Stimulated activated CD4-positive, alpha-beta T cell treated with anti-CD3 and anti-CD28 coated beads, Interleukin-1b, Interleukin-23, amount 100 ng/mL, for 24 hours (primary cell): ENCODE measurements at places on chromosomes 12 and 14.

- DNase-seq, result no peak
Observed at GRCh38 chr12:102063069-102063468, 1.3 kb upstream of the WASHC3 start.

GRCh38 chr12:77118696-77119095 is 53.3 kb upstream of the E2F7 start:
- DNase-seq, result no peak

GRCh38 chr14:84253326-84253725 is 1276.6 kb upstream of the FLRT2 start:
- DNase-seq, result no peak

GRCh38 chr14:96204151-96205058 is at the start of gene BDKRB2:
TSS of gene BDKRB2 (plus strand) at chr14:96204839. CDS start at chr14:96237108, 32,269 bp downstream.
- no peak for DNase-seq

- DNase-seq, result no peak
Observed at GRCh38 chr14:76227450-76228050, 75.8 kb downstream of the GPATCH2L start.

GRCh38 chr12:106227641-106228319 is 20.0 kb downstream of the CKAP4 start:
- no peak for DNase-seq

DNA sequence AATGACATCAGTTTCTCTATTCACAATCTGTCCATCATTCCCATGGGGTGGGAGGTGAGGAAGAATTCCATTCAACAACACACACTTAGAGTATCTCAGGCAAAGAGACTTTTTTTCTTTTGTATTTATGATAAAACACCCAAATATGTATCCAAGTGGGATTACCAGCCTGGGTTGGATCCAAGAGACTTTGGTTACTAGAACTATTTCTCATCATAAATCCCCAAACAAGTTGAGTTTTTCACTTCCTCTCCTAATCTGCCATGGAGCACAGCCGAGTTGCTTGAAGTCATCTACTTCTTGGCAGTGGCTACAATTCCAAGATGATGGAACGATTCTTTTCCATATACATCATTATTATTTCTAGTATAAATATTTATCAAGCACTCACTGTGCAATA is 209.2 kb upstream of the HMGA2 start:
- DNase-seq, result no peak

DNA sequence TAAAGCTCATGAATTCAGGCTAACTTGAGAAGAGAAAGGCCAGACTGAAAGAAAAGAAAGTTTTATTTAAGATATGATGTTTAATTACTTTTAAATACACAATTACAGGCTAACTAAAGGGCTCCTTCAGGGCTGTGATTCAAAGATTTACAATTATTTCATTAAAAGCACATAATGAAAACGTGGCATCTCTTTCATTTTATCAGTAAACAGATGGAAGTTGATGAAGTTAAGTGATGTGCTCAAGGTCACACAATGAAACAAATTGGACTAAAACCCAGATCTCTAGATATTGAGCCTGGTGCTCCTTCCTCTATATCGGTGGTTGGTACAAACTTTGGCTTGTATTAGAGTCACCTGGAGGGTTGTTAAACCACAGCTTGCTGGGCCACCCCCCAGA is 13.5 kb upstream of the NFKBIA start:
- DNase-seq, result no peak

DNA sequence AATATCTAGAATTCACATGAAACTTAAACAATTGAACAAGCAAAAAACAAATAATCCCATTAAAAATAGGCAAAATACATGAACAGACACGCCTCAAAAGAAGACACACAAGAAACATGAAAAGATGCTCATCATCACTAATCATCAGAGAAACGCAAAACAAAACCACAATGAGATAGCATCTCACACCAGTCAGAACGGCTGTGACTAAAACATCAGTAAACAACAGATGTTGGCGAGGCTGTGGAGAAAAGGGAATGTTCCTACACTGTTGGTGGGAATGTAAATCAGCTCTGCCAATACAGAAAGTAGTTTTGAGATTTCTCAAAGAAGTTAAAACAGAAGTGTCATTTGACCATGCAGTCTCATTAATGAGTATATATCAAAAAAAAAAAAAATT is 121.3 kb downstream of the PTPRO start:
- no peak for DNase-seq

GRCh38 chr12:24233519-24234246 is 284.2 kb upstream of the SOX5 start:
- no peak for DNase-seq

DNA sequence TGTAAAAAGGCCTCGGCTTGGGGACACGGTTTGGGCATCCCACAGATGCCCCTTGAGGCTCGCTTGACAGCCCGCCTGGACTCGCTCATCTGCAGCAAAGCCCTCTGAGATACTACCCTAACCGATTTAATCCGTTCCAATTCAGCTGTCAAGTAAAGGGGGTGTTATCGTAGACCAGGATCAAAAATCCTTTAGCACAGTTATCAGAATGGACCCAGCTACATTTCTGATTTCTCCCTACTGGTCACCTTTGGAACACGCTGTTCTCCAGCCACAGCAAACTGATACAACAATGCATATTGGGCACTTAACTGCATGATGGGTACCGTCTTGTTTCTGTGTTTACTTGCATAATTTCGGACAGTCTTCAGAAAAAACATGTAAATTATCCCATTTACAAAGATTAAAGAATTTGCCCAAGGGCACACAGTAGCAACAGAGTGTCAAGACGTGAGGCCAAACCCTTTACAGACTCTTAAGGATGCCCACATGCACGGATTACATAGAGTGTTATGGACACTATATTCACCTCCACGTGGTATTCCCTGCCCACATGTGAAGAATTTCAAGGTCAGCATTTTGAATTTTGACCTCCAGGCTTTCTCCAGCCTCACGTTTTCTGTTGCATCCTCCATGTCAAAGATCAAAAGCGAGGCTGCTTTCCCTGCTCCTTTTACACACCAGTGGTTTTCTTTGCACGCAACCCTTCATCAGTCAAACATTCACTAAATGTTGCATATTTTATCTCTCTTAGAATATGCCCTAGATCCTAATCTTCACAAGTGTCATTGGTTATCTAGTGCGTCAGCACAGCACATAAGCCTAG is 3.2 kb upstream of the DUSP6 start:
- no peak for DNase-seq

DNA sequence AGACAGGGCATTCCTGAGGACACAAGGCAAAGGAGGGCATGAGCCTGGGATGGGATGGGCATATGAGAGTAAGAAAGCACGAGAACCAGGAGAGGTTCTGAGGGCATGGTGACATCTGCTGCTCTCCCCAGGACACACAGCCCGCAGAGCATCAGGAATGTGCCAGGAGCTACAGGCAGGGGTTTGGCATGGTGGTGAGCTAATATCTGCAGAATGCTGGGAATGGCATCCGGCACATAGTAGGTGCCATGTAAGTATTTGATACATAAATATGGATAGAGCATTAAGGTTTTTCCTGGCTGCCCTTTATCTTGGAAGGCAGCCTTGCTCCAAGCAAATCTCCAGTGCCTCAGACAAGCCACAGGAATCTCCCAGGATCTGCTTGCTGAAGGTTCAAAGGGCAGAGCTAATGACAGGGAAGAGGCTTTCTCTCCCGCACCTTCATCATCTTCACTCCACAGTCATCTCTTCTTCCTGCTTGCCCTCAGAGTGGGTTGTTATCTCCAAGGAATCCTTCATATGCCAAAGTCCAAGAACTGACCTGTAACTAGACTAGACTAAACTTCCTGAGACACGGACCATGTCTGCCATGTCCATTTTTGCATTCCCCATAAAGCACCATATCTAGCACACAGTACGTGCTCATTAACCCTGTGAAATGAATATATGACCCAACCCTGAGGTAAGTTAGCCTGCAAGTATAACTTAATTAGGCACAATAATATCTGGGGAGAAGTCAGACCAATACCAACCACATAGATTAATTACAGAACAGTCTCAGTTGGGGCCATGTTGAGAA is 62.0 kb upstream of the SCN8A start:
- no peak for DNase-seq

- DNase-seq, result no peak
Observed at GRCh38 chr12:47557386-47557785, 148.4 kb downstream of the RPAP3 start.

GRCh38 chr12:101527682-101528081 is 52.5 kb downstream of the SPIC start:
- DNase-seq, result no peak

DNA sequence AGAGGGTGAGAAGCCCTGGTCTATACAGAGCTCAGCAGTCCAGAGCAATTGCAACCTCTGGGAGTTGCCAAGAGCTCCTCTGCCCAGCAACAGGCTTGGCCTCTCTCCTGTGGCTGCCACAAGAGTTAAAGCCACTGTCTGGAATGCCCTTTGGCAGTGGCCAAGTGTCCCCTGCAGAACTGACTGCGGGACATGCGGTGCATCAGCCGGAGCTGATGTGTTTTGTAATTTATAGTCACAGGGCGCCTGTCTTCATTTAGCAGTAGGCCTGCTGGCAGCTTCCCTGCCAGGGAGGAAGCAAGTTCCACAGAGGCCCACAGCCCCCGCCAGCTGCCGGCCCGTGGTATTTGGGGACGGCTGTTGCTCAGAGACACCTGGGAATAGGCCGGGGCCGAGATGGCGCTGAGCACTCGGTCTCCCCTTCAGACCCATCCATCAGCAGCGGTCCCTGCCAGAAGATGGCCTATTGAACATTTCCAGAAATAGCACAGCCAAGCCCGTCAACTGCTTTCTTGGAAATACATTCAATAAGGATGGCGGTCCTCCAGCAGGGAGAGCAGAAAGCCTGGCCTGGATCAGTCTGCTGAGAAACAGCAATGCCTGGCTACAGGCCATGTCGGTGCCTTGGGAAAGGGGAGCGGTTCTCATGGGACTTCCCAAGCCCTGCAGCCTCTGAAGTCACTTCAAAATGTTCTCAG is 217.4 kb downstream of the CRADD start:
- DNase-seq, result no peak

DNA sequence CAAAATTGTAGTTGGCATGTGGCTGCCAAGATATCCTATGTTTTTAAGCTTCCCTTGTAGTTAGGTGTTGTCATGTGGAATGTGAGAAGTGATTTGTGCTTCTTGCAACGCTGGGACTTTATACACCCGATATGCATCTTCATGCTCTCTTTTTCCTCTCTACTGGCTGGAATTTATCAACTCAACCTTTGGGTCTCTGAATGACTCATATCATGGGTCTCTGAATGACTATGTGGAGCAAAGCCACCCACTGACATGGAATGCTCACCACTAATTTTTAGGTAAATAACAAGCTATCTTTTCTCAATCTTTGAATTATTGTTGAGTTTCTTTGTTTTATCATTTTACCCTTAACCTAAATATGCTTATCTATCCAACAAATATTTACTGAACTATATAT is 144.6 kb downstream of the ATP23 start:
- DNase-seq, result no peak
